ENCODE measurements at places on chromosomes 2 and 18.

GRCh38 chr2:182499706-182500470 lies 73.1 kb upstream of the PDE1A start:
- DNase-seq, result no peak

DNA sequence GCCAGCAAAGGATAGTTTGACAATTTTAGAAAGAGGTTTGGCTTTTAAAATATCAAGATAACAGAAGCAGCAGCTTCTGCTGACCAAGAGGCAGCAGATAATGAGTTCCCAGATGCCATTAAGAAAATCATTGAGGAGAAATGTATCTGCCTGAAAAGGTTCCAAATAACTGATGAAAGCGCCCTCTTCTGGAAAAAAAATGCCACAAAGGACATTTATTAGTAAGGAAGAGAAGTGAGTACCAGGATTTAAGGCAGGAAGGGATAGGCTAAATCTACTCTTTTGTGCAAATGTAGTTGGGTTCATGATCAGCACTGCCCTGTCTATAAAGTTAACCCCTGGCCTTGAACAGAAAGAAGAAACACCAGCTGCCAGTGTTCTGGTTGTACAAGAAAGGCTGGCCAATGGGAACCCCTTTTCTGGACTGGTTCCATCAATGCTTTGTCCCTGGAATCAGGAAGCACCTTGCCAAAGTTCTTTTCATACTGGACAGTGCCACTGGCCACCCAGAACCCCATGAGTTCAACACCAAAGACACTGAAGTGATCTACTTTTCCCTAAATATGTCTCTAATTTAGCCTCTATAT lies 40.6 kb downstream of the DHX57 start:
- DNase-seq, result no peak

- DNase-seq, result no peak
Observed at GRCh38 chr18:24459772-24460171, 665 bp upstream of the HRH4 start.

GRCh38 chr18:41131050-41131449 lies 824.0 kb upstream of the PIK3C3 start:
- no peak for DNase-seq

DNA sequence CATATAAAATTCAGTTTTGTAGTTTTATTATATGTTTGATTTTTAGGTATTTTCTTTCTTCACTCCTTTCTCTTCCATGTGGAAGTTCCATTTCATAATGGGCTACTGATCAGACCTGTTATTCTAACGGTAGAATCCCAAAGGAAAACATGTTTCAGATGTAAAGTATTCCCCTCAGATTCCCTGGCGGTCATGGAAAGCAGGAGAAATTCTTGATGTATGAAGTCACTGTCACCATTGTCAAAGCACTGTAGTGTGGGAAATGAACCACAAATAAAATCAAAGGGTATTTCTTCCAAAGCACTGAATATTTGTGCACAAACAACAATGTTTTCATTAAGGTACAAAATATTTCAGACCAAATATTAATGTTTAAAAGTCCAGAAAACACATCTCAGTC lies 237.3 kb upstream of the KLHL14 start:
- DNase-seq, result no peak

DNA sequence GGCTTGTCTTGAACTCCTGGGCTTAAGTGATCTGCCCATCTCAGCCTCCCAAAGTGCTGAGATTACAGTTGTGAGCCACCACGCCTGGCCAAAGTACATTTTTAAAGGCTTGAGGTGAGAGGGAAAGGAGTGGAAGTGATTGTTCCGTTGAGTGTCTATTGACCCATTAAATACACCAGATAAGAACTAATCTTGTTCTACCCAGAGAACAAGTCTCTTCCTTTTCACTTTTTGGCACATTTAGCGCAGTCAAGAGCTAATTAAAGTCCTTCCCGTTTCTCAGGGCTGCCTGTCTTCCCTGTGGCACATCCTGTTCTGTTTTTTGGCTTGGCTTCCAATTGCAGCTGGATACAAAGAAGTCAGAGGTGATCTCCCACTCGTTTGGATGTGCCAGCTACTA lies 172.3 kb downstream of the ALPK2 start:
- DNase-seq, result no peak

GRCh38 chr2:108852375-108852774 lies 65.8 kb downstream of the CCDC138 start:
- DNase-seq, result no peak

- DNase-seq, result no peak
Observed at GRCh38 chr2:200534572-200534971, 8.6 kb downstream of the SGO2 start.

GRCh38 chr2:62996534-62997186 lies 54.0 kb upstream of the OTX1 start:
- DNase-seq, result no peak

DNA sequence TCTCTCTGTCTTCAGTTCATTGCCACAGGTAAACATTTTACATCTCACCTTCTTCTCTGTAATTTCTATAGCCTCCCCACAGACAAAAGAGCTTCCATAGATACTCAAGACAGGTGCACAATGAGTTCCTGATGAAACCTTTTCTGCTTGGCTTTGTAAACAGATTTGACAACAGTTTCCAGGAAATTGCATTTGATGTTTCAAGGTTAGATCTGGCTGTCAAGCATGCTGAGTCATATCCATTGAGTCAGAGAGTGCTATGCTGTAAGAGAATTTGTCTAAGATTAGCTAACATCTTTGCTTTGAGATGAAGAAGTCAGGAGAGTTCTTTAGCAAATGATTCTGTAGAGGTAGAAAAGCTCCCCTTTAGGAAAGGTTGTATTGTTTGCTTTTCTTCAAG lies 40.6 kb upstream of the MAP2 start:
- no peak for DNase-seq

DNA sequence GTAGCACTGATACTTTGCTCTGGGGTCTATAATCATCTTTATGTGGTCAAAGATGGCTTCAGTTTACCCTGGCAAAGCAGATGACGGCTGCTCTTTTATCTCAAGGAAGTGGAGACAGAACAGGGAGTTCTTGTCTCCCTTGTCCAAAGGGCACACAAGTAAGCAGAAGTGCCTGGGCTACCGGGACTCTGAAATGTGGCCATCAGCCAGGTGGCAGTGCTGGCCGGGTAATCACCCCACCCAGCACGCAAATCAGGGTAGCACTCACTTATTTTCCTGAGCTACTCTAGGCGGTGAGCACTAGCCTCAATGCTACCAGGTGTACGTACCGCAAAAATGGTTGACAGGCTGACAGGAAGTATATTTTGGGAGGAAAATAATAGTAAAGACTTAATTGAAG lies 119.7 kb upstream of the ETAA1 start:
- no peak for DNase-seq

DNA sequence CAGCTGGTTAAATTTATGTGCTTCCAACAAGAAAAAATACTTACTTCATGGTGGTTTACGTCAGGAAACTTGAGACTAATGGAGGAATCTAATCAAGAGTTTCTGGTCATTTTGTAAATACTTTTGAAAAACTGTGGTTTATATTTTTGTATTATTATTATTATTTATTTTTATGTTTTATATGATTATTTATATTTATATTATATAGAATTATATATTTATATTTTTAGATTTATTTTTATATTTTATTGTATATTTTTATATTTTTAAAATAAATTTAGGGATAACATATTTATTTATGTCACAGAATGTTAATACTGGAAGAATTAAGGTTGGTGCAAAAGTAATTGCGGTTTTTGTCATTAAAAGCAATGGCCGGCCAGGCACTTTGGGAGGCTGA lies 474.5 kb upstream of the DDX18 start:
- no peak for DNase-seq

- DNase-seq, result no peak
Observed at GRCh38 chr18:44733069-44733753, 52.5 kb downstream of the SETBP1 start.

GRCh38 chr2:60891180-60891579 lies 9.8 kb downstream of the REL start:
- no peak for DNase-seq
